ENCODE measurements at places on chromosomes 1 and 21.

- DNase-seq, result peak; percentile 51
These were observed 9.8 kb downstream of the UBASH3A start for GRCh38 chr21:42413500-42413899.

- no peak for DNase-seq
These were observed 182.7 kb downstream of the GRIK3 start for GRCh38 chr1:36851595-36851994.

GRCh38 chr1:234726359-234726943, 116.5 kb upstream of the IRF2BP2 start:
- no peak for DNase-seq

DNA sequence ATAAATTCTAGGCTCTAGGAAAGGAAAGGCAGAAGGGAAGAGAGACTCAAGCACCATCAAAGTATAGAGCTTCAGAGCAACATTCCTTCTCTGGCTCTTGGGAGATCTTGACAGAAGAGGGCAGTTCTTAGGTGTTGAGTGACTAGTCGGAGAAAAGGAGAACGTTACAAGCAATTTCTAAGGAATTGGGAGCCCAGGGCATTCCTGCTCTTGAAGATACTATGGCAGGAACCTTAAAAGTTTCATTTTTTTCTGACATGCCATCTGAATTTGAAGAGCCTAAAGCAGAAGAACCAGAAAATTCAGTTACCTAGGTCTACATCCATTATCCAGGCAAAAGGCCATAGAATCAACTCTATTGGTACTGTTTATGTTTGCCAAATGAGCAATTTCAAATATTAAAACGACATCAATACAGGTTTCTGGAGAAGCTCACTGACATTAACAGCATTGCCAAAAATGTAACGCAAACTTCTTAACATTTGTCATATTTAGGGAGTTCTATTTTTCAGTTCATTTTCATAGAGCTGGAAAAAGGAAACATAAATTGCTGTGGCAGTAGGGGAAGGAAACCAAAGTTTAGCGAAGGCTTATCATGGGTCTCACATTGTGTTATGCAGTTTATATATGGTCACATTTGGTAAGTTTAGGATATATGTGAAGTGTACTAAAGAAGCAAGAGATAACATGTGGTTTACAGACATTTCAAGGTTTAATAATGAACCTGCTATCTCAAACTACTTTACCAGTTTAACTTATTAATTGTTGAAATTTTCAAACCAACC, 210.1 kb upstream of the NRIP1 start:
- no peak for DNase-seq

- DNase-seq, result no peak
These were observed 1.2 kb downstream of the CLSPN start for GRCh38 chr1:35768350-35769187.

- DNase-seq, result no peak
These were observed 12.6 kb upstream of the PLA2G2C start for GRCh38 chr1:20198918-20199317.

GRCh38 chr21:26177187-26177586, 6.6 kb upstream of the APP start:
- no peak for DNase-seq

- no peak for DNase-seq
These were observed 29.3 kb upstream of the IL20 start for GRCh38 chr1:206836111-206836510.

GRCh38 chr1:24288479-24288878, 30.7 kb upstream of the GRHL3 start:
- no peak for DNase-seq

DNA sequence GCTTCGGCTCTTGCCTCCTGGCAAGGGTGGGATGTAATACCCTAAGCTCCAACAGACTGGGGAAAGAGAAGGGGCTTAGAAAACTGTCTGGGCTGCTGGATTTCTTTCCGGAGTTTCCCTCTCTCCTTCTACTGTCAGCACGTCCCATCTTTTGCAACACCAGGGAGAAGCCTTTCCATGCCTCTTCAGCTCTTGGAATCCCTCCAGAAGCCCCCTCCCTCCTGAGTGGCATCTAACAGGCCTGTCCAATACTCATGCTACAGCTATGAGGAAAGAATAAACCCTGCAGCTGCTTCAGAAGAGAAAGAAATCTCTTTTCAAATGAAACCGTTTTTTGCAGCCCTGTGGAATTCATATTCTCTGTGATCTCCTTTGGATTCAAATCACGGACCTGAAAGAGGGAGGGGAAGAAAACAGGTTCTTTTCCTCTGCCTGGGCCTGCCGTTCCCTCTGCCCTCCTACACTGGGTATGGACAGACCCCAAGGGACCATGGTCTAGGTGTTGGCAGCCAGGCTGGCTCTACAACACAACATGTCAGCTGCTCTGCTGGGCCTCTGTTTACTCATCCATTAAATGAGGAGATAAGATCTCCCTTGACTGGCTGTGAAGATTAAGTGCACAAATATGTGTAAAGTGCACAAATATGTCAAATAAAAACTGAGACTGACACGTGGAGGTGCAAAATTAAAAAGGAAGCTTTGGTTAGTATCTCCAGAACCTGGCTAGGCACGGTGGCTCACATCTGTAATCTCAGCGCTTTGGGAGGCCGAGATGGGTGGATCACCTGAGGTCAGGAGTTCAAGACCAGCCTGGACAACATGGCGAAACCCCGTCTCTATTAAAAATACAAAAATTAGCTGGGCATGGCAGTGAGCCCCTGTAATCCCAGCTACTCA, 6.0 kb upstream of the CAPN2 start:
- no peak for DNase-seq

DNA sequence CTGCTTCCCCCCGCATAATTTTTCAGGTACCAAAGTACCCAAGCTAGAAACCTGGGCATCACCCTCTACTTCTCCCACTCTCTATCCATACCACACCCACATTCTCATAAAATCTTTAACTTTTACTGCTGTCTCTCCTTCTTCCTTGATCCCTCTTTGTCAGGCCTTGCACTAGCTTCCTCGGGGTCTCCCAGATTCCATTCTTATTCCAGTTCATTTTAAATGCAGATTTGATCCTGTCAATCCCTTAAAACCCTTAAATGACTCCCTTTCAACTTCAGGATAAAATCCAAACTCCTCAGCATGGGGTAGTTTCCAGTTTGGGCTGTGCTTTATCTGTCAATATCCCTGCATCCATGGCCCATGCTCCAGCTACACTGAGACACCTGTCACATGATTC, 343.5 kb downstream of the PBX1 start:
- DNase-seq, result no peak

DNA sequence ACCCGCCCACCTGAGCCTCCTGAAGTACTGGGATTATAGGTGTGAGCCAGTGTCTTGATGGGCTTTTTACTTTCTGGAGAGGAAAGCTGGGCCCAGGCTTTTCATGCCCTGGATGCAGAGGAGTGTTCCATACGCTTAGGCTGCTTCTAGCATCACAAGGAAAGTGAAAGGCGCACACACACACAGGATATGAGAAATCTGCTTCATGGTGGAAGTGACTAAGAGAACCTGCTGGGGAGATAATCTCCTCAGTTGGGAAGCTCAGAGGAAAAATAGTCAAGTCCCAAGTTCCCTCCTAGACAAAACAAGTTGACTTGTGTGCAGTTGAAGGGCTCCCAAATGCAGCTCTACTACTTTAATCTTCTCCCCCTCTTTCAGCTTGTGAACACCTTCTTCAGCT, 2.2 kb downstream of the NUDC start:
- peak; percentile 16 for DNase-seq

GRCh38 chr1:114023377-114023776, 44.1 kb downstream of the OLFML3 start:
- DNase-seq, result no peak

DNA sequence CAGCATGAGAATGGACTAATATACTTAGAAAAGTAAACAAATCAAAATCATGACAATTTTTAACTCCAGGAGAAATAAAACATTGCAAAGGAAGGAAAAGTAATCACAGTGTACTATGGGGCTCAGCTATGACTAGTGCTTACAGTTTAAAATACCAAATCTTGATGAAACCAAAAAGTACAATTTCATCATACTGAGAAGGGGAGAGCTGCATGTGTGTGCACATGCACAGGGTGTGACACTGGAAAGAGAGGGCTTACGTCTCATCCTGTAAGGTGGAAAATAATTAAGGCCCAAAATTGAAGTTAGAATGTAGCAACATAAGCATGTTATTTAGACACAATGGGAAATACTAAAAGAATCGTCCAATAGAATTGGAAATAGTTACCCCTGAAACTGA, 64.6 kb downstream of the OMA1 start:
- no peak for DNase-seq

- no peak for DNase-seq
These were observed 331.1 kb downstream of the PTPRC start for GRCh38 chr1:198969981-198970380.

DNA sequence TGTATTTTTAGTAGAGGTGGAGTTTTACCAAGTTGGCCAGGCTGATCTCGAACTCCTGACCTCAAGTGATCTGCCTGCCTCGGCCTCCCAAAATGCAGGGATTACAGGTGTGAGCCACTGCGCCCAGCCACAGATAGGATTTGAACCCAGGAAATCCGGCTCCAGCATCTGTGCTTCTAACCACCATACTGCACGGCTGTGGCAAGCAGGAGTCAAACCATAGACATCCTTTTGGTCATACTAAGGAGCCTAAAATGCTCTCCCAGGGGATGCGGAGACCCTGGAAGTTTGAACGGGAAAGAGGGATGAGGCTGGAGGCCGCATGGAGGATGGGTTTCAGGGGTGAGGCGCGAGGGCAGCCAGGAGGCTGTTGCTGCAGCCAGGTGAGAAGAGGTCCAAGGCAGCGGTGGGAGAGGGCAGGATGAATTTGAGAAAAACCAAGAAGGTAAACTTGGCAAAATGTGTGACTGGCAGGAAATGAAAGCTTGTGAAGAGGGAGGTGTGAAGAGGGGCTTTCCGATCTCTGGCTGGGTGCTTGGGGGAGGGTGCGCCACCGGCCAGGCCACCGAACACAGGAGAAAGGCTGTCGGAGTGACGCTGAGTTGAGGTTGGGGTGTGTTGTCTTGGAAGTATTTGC, 24.0 kb upstream of the CDK18 start:
- peak; percentile 72 for DNase-seq

DNA sequence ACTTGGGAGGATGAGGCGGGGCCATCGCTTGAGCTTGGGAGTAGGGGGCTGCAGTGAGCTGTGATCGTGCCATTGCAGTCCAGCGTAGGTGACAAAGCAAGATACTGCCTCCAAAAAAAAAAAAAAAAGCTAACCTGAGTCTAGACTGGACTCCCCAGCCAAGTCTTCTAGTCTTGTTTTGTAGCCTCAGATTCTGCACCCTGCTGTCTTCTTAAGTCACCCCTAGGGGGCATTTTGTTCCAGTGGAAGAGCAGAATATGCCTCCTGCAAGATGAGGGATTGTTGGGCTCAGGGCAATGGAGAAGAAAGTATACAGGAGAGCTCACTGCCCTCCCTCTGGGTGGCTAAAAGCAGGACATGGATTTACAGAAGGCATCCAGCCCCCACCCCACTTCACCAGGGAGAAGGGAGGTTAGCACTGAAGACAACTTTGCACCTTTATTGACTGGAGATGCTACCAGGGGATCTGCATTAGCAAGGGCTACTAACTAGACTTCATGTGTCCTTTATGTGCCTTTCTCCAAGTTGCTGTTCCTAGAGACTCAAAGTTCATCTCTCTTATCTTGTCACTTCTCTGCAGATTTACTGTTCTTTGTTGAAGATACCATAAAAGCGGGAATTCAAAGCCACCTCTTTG, 15.3 kb upstream of the RNF187 start:
- peak; percentile 68 for DNase-seq

GRCh38 chr1:7388141-7388487, 383.0 kb upstream of the VAMP3 start:
- no peak for DNase-seq

- peak; percentile 50 for DNase-seq
These were observed 666 bp downstream of the PAFAH2 start for GRCh38 chr1:25996966-25997827.

GRCh38 chr1:8089535-8090228, 63.6 kb upstream of the ERRFI1 start:
- DNase-seq, result peak; percentile 24

- no peak for DNase-seq
These were observed 165.4 kb downstream of the PLXNA2 start for GRCh38 chr1:208078752-208079151.

GRCh38 chr1:229005556-229005955, 265.4 kb upstream of the RAB4A start:
- no peak for DNase-seq

DNA sequence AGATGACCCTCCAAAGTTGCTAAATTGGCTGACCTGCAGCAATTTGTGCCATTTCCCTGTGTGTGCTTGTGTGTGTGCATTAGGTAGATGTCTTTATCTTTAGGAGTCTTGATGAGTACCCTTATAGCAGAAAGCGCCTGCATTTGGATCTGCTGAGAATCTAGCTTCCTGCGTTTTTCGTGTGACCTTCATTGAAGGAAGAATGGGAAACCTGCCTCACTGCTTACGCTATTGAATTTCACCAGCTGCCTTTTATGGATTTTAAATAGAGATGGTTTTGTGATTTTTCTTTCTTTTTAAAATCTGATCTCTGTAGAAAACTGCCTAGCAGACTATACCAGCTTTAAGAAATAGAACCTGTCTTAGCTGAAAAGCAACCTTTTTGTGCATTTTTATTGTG, 124.5 kb downstream of the CACHD1 start:
- DNase-seq, result no peak

DNA sequence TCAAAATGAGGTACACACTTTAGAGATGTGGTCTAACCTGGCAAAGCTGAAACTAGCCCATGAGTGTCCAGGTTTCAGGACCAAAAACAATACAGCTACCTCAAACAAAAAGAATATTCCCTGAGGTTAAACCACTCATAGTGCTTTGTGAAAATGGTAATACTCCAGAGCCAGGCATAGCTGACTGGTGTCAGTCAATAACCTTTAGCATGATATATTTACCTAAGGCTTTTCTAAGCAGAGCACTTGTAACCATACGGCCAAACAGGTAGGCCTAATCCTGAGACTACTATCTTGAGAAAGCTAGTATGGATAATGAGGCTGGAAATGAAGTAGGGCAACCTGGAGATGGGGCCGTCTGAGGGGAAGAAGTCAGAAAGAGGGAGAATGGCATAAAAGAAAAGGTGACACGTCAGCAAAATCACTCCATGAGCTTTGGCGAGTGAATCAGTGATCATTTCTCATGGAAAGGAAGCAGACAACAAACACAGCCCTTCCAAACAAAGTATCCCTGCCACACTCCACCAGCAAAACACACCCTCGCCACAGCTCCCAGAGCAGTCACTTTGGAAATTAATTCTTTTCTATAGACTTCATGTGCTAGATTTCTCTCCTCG, 1.7 kb upstream of the LRRC52 start:
- DNase-seq, result no peak
